Stimulated activated CD8-positive, alpha-beta memory T cell treated with anti-CD3 and anti-CD28 coated beads, Interleukin-7, amount 100 ng/mL, for 1 hour (primary cell): ENCODE measurements at places on chromosomes 2 and 18.

DNA sequence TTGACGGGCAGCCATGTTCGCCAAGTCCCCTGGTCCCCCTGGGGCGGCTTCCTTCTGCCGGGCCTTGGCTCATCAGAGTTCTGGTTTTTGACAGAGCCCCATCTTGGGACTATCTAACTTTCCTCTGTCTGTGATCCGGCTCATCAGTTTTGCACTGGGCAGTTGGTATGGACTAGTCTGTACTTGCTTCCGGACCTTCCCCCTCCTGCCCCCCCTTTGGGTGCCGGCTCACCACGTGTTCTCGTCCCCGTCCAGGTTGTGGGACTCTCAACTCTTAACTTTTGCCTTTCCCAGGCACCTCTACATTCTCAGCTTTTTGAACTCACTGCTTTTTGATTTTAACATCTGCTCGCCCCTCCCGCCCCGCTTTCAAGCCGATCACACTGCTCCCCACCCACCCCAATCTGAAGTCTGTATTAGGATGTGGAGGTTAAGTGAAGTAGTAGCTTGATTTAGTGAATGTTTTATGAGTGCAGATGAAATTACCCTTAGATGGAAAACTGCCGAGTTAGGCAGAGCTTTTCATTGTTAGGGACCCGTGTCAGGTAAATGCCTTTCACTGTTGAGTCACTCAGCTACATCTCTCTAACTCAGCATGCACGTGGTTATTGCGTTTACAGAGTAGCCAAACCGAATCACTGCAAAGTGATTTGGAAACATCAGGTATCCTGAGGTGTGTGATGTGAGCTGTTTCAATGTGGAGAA is 874 bp downstream of the WDR43 start:
- no peak for DNase-seq

- no peak for DNase-seq
Observed at GRCh38 chr2:184814421-184814820, 216.1 kb downstream of the ZNF804A start.

GRCh38 chr2:48320742-48321141 is 209.2 kb upstream of the STON1 start:
- no peak for DNase-seq

GRCh38 chr18:48975120-48975816 is 24.5 kb upstream of the SMAD7 start:
- DNase-seq: no peak

DNA sequence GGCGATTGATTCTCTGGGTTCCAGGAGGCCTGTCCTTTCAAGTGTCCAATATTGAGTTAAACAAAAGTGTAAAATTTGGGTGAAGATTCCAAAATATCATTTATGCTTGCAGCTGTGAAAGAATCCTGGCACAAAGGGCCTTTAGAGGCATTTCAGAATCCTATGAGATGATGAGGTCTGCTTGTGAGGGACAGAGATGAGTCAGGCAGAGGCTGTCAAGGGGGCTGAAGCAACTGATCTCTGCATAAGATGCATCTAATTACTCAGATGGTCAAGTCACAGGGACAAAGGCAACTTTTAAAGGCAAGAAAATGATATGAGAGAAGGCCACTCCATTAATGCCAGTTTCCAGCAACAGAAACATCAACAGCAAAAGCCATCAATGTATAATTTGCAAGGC is 78.8 kb downstream of the FHOD3 start:
- no peak for DNase-seq

DNA sequence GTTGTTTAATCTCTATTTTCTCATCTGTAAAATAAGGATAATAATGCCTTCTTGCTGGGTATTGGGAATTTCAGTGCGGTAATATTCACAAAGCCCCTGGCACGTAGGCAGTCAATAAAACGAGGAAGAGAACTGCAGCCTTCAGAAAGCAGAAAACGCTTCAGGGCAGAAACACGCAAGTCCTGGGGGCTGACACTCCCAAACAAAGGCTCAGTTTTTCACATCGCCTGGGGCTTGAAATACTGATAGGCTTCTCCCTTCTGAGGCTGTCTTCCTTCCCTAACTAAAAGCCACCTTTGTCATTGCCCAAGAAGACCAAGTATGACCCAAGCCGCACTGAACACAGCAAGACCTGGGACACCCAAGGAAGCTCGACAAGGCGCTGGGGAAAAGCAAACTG is 32.4 kb downstream of the TMEM177 start:
- DNase-seq: no peak

DNA sequence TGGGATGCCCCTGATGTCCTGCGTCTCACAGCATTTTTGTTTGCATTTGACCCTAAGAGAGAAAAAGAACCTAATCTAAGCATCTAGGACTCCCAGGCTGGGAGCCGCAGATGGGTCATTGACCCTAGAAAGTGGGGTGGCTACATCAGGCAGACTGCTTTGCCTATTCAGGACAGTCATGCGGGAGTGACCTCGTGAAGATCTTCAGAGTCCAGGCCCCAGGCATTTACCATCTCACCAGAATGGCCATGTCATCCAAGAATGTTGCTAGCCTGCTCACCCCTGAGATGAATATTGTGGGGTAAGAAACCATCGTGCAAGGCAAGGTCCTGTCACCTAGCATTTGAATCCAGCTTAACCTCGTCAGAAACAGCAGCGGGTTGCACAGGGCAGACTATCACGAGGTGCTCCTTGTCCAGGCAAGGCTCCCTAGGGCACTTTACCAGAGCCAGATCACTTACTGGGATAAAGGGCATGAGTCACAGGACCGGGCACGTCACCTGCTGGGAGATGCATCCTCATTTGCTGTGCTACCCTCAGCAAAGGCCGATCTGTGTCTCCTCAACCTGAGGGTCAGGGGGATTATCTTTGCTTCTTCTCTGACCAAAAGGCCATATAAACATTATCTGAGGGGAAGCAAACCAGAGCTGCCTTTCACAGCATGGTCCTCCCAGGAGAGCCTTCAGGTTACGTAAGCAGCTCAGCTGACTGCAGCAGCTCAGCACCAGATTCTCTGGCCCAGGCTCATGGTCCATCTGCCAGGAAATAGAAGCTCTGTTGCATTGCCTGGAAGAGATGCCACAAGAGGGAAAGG is 162.3 kb downstream of the ACKR3 start:
- DNase-seq: no peak

GRCh38 chr18:36505665-36506064 is 208.2 kb downstream of the FHOD3 start:
- DNase-seq: no peak

- DNase-seq: no peak
Observed at GRCh38 chr2:16640001-16640700, 25.5 kb downstream of the CYRIA start.

DNA sequence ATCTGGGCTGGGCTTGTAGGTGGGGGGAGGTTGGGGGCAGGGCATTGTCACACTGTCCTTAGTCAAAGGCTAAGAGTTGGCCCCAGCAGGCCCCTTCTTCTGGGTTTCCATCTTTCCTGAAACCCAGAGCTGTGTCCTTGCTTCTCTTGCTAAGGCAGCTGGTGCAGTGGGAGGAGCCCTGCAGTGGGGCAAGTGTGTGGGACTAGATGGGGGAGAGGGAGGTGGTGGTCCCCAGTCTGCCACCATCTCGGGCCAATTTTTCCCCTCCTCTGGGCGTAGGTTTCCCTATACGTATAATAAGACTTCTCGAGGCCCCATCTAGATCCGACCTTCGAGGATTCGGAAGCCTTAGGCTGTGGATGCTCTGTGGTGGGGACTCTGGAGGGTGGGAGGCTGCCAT is 3.5 kb downstream of the KCNF1 start:
- no peak for DNase-seq

GRCh38 chr2:27262379-27263286 is at the start of gene SLC30A3:
SLC30A3 (minus strand) TSS chr2:27263047; CDS start chr2:27262906, 141 bp downstream.
- peak; percentile 37 for DNase-seq

- DNase-seq: no peak
Observed at GRCh38 chr2:46131-46470, 204 bp downstream of the FAM110C start.

DNA sequence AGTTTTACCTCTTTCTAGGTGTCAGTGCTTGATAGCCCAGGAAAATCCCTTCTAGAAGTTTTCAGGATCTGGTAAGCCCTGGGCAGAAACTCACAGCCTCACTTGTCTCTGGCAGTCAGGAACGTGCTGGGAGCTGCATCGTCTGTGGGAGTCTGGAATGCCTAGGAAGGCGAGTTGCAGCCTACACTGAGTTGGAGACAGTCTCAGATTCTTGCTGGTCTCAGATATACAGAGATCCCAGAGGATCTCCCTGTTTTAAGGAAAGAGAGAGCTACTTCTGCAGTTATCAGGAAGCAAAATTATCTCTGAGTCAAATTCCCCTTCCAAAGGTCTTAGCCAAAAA is 104.4 kb upstream of the CDC42EP3 start:
- DNase-seq: no peak
